Keratinocyte (primary cell): ENCODE measurements at places on chromosomes 4 and X.
A peak's percentile ranks its signal among the peaks of the same experiment; 100 is the strongest.

DNA sequence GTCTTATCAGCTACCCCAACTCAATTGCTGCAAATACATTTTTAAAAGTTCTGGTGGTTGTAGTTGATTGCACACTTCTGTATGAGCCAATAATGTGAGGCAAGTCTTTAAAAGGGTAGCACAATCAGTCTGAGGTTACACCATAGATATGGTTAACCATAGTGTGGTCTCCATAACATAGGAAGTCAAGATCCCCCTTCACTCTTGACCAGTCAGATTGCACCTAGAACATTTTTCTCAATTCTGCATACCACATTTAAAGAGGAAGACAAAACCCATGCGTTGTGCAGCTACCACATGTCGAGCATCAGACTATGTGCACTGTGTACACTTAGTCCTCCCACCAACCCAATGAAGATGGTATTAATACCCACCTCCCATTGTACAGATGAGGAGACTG lies 26.5 kb upstream of the CYBB start:
- no peak for DNase-seq

- no peak for DNase-seq
Measured at GRCh38 chr4:188370777-188371176, 231.5 kb downstream of the TRIML1 start.

- no peak for DNase-seq
Measured at GRCh38 chr4:110354460-110354859, 121.5 kb upstream of the ENPEP start.

- DNase-seq = no peak
Measured at GRCh38 chr4:162075726-162076125, 88.1 kb downstream of the FSTL5 start.

DNA sequence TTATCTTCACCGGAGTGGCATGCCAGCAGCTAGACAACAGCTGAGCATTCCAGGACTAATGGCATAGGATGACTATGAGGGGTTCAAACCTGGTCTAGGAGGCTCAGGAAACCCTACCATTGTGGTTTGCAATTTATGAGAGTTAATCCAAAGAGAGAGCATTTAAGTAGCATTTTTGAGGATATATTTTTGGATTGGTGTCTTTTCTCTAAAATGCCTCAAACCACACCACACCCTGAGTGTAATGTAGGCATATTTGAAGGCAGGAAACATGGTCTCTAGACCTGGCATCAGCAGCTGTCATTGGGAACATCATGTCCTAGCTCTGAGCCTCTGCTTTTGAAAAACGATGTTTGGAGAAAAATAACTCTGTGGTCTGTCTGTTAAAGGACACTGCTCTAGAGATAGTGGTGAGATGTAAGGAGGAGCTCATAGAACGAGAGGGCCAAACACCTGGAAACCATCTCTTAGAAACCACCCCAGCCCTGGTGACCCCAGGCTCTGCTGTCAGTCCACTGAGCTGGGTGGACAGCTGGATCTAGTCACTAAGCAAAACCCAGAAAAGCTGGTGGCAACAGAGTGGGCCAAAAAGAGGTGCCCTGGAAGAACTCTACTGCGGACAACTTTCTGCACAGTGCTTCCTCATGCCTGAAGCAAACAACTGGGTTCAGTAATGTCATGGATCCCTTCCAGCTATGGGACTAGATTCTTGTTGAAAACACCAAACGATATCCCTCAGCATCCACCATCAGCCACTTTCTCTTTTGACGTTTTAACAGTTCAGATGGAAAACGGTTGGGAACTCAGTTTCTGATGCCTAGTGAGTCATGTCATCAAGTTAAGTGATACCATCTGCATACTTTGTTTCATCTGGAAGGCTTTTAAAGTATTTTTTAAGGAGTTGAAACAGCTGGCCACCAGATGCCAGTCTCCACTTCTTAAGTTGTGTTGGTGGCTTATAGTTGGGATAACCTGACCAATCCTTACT lies 100.2 kb upstream of the C1QTNF7 start:
- DNase-seq = no peak

DNA sequence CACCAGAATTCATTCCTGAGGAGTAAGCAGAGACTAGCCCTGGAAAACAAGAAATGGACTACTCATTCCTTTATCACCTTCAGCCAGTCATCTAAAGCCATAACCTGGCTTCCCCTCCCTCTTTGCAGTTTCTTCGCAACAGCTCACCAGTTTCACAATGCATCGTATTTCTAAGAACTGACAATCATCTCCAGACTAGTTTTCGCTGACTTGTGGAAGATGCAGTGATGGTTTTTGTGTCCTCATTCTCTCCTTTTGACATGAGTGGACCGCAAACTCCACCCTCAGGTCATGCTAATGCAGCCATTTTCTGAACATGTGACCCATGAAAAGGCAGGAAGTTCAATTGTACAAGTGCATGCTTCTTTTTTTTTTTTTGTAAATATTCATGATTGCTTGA lies 1203.5 kb downstream of the PCDH7 start:
- no peak for DNase-seq

GRCh38 chrX:125004799-125005198 lies 314.9 kb upstream of the TEX13C start:
- DNase-seq = no peak

DNA sequence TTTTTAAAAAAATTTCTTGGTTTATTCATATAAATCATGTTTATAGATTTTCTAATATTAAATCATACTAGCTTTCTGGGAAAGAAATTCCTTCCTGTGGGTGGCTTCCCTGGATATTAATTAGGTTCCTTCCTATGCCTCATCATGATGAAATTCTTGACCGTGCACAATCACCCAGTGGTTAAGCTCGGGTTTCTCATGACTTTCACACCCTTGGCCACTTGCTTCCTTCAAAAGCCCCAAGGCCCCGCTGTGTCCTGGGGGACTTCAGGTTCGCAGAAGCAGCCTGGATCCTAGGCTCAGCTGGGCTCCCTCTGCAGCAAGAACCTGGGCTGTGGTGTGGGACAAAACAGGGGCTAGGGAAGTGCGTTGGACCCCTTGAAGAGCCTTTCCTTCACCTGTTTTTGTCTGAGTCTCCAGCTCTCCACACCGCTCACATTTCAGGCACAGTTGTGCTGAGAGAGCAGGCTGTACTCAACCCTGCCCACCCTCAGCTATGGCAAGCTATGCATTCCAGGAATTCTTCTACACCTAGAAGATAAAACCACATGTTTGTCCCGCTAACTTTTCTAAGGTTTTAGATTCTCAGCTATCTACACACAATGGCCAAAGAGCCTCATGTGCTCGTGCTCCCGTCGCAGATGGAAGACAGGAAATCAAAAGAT lies 48.9 kb upstream of the TMSB15B start:
- no peak for DNase-seq

DNA sequence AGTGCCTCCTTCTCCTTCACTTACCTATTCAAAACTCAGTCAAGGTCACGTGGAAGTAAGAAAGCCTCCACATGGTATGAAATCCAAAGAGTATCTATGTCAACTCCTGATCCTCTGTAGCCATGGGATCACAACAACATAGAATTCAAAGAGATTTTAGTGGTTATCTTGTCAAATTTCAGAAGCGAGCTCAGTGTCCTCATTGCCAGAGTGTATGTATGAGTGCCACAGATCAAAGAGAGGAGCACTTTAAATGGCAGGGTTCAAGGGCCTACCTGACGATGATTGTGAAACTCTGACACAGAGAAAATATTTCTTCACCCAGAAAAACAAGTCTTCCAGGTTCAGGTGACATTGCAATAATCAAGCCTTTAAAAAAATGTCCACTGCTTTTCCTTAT lies 1.2 kb upstream of the ACE2 start:
- DNase-seq = no peak

DNA sequence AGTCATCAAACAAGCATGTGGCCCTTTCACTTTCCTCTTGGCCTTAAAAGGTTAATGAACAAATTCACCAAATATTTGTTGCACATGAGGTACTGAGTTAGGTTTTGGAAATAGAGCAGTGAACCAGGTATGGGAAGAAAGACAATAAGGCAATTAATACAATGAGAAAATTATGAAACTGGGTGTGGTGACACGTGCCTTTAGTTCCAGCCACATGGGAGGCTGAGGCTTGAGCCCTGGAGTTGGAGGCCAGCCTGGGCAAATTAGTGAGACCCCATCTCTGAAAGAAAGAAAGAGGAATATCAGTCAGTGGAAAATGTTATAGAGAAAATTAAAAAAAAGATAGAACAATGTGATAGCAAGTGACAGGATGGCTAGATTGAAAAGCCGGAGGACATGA lies 8.1 kb downstream of the PHEX start:
- DNase-seq = no peak

DNA sequence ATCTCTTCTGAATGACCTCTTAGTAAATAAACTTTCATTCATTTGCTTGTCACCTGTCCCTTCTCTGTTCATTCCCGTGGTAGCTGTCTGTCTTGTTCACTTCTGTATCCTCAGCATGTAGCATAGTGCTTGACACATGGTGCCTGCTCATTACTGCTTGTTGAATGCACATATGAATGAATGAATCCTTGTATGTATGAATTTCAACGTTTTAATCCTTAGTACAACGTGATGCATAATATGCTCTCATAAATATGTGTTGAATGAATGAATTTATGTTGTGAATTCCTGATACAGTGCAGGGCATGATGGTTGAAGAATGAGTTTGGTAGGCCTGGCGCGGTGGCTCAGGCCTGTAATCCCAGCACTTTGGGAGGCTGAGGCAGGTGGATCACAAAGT lies 3.0 kb downstream of the TLR10 start:
- no peak for DNase-seq

GRCh38 chr4:128141866-128142265 lies 80.8 kb downstream of the LARP1B start:
- peak; percentile 1 for DNase-seq

- no peak for DNase-seq
Measured at GRCh38 chr4:29058531-29058930, 1661.6 kb upstream of the PCDH7 start.

DNA sequence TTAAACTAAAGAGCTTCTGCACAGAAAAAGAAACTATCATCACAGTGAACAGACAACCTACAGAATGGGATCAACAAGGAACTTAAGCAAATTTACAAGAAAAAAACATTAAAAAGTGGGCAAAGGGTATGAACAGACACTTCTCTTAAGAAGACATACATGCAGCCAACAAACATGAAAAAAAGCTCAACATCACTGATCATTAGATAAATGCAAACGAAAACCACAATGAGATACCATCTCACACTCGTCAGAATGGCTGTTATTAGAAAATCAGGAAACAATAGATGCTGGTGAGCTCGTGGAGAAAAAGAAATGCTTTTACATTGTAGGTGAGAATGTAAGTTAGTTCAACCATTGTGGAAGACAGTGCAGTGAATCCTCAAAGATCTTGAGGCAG lies 27.8 kb downstream of the PAPSS1 start:
- no peak for DNase-seq

GRCh38 chrX:70132877-70133302 lies 357 bp upstream of the IGBP1 start:
- DNase-seq = no peak

DNA sequence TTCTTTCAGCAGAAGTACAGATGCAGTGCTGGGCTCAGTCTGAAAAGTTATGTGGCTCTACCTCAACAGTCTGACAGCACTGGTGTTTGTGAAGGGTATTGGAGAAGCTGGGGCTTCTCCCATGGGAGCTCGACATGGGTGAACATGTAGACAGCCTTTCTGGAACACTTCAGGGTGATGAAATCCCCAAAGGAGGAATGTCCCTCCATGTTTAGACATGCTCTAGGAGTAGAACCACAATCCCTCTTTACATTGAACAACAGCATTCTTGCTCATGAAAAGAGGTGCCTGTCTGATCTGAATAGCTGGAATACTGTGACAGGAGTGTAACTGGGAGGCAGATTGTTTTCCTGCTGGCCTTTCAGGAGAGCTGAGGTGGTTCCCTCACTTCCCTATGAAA lies 53.8 kb upstream of the NAP1L2 start:
- peak; percentile 41 for DNase-seq

DNA sequence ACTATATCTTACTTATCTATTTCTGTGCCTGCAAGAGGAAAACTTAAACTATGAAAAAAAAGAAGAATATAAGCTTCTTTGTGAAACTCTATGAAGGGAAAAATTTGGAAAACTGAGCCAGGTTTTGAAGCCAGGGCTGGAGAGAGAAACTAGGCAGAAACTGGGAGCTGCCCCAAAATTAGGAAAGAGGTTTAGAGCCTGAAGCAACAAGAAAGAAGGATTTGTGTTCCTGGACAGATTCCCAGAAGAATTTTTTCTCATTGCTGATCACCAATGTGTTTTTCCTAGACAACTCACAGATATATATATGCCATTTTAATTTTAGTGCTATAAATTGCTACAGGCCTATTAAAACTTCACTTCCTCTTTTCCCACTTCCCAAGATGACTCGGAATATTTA lies 245.0 kb upstream of the GEMIN8 start:
- DNase-seq = no peak

DNA sequence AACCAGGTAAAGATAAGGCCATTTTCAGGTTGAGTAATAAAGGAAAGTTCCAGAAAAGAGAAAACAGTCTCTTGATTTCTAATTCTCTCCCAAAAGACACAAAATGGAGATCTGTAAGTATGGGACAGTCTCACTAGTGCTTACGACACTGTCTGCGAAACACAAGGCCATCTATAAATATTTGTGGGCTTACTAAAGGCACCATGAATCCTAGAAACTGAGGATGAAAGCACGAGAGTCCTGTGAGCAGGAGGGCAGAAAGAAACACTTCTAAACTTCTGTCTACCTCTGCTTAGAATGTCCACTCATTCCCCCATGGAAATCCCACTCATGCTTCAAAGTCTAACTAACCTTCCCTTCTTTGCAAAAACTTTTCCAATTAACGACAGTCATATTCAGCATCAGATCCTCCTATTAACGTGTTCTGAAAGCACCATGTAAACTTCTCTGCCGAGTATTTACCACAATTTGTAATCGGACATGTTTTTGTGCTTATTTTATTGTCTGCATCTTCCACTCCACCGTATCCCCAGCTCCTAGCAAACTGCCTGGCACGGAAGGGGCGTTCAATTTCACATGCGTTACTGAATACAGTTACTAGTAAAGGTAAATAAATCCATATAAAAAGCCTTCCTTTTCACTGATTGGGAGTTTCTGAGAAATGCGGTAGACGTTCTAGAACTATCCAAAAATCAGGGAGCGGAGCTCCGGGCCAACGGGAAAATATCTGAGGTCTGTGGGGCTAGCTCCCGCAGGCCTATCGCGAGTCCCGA lies 665 bp downstream of the PSMD10 start:
- DNase-seq = no peak

GRCh38 chrX:40310016-40310415 lies 212.3 kb upstream of the BCOR start:
- DNase-seq = no peak

GRCh38 chr4:173801361-173801760 lies 271.3 kb upstream of the HAND2 start:
- no peak for DNase-seq

DNA sequence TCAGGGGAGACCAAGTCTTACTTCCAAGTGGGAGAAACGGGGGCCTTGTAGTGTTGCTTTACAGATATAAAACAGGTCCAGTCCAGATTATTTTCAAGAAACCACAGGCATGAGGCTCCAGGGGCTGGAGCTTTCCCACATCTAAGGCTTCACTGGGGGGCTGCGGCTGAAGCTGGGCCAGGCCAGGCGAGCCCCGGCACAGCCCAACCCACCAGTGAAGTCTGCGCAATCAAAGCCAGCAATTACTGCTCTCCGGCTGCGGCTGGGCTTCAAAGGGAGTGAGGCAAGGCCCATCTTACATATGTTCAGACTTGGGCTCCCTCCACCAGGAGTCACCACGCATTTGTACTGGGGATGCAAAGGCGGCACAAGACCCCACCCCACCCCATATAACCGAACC lies 61.7 kb downstream of the HADH start:
- DNase-seq = no peak
